AG20443 (cell line): ENCODE measurements at places on chromosomes 5 and 9.

- DNase-seq = no peak
These were observed 24.2 kb downstream of the OCLN start for GRCh38 chr5:69516769-69517168.

DNA sequence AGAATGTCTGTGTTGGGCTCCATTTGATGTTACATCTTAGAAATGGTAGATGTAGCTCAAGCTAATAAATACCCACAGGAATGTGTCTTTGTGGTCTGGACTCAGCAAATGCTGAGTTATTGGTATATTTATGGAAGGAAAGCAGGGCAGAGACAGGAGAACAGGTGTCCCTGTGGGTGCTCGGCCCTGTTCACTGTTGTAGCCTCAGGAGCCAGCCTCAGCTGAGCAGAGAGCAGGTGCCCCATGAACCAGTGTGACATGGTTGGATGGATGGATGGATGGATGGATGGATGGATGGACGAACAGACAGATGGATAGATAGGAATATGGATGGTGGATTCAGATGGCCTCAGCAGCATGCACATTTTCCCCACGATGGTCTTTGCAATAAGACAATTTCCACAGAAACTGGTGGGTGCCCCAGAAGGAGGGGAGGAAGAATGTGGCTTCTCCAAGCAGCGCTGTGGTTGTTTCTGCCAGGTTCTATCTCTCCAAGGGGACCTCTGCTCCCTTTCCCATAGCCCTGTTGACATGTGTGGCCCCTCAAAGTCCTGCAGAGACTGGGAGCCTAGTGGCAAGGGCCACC lies 8.2 kb upstream of the IRF1 start:
- no peak for DNase-seq

DNA sequence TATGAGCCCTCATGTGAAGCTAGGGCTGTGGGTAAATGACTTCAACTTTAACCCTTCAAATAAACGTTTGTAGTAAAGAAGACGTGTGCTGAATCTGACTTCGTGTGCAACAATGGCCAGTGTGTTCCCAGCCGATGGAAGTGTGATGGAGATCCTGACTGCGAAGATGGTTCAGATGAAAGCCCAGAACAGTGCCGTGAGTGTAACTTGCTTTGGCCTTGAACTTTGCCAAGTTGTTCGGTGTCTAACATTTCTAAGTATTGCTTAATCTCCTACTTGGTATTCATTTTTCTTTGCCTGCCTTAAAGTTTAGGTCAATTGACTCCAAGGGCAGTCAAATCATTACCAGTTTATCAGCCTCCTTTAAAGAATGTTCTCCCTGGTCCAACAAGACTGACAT lies 18.2 kb downstream of the VLDLR start:
- DNase-seq = no peak

- no peak for DNase-seq
These were observed 119.9 kb downstream of the C9orf152 start for GRCh38 chr9:110088099-110088498.

GRCh38 chr9:105511446-105511845 lies 46.5 kb upstream of the FKTN start:
- no peak for DNase-seq

GRCh38 chr9:120299785-120300184 lies 280.2 kb downstream of the CDK5RAP2 start:
- DNase-seq = no peak

GRCh38 chr5:10291692-10292339 lies 15.9 kb downstream of the CMBL start:
- DNase-seq = no peak

GRCh38 chr9:32677931-32678330 lies 42.5 kb upstream of the TAF1L start:
- no peak for DNase-seq

GRCh38 chr9:8156346-8156745 lies 356.8 kb upstream of the DMAC1 start:
- DNase-seq = no peak
